ENCODE measurements at places on chromosomes 4 and X. TPM values are rescaled to one million over a fixed set of nuclear protein-coding genes. Genes with fewer than 3 reads are reported as not detected.

Gene TENM3
- not detected for polyA plus RNA-seq

Gene TMPRSS11B
- not detected for polyA plus RNA-seq

Gene CXCL8
- polyA plus RNA-seq = not detected

Gene MAP3K15
- polyA plus RNA-seq = not detected

Gene ADH1B
- not detected for polyA plus RNA-seq

Gene GRIA3
- polyA plus RNA-seq = not detected

Gene BEX5
- 1.8 TPM for polyA plus RNA-seq

Gene SPANXA2
- not detected for polyA plus RNA-seq

Gene ARHGEF6
- polyA plus RNA-seq = 48.4 TPM

Gene ZNF81
- 6.3 TPM for polyA plus RNA-seq

Gene JCHAIN
- 254 TPM for polyA plus RNA-seq

Measured in naive B cell (primary cell).